ENCODE measurements at places on chromosomes 7 and 10.

DNA sequence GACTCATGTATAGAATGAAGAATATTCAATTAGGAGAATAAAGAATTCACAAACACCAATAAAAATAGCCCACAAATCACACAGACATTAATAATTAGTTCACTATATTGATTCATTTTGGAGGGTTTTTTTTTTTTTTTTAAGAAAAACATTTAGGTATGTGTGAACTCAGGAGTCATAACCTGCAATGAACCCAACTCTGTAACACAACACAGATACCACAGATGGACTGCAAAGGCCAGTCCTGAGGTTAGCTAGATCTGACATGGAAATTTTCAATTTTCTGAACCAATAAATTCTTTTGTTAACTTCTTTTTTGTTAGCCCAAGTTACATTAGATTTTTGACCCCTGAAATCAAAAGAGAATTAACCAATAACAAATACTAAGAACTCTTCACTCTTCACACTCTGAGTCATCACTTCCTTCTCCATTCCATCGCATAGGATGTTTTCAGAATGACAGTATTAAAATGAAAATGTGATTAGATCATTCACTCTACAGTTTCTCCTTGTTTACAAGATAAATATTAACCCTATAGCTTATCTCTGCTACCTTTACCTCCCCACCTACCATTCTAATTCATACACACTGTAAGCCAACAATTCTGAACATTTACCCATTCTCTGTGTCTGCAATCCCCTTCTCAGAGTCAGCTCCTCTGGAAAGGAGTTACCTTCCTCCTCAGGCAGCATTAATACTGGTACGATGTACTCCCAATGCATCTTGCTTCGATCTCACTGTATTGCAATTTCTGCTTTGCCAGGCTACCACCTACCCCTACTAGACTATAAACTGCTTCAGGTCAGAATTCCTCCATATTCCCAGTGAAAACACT, 141.5 kb downstream of the LRRN3 start:
- DNase-seq: peak; percentile 87

GRCh38 chr10:97519342-97519741, 20.6 kb downstream of the UBTD1 start:
- DNase-seq: peak; percentile 59

DNA sequence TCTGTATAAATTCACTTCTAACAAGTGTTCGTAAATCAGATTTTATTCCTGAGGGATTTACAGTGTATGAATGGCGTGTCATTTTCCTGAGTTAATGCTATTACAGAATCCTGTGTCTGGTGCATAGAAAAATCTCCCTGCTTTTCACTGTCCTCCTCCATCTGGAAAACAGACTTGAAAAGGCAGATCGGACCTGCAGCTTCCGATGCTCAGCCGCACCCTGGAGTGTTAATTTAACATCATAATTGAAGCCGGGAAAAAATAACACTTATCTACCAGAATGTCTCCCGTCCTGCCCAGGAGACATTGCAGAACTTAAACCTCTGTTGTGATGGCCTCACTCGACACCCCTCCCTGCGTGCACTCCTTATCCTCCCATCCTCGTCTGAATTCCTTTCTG, 442.1 kb upstream of the FOXK1 start:
- no peak for DNase-seq

GRCh38 chr7:140673063-140673773, 473 bp downstream of the ADCK2 start:
- DNase-seq: peak; percentile 22

- no peak for DNase-seq
Measured at GRCh38 chr7:121924269-121925186, 51.6 kb downstream of the PTPRZ1 start.

DNA sequence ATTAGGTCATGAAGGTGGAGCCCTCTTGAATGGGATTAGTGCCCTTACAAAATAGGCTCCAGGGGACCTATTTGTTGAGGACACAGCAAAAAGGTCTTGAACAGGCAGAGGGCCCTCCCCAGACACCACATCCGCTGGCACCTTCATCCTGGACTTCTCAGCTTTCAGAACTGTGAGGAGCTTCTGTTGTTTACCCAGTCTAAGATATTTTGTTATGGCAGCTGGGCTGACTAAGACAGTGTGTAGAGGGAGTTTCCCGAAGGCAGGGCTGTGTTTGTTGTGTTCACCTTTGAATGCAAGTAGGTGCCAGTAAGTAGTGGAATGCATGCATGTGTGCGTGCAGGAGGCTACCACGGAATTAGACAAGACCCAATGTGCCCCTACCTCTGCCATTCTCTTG, 106.7 kb downstream of the PTPRE start:
- no peak for DNase-seq

- peak; percentile 85 for DNase-seq
Measured at GRCh38 chr10:9635691-9636090, 1382.0 kb upstream of the CELF2 start.

- no peak for DNase-seq
Measured at GRCh38 chr7:7481802-7482201, 53.9 kb downstream of the COL28A1 start.

DNA sequence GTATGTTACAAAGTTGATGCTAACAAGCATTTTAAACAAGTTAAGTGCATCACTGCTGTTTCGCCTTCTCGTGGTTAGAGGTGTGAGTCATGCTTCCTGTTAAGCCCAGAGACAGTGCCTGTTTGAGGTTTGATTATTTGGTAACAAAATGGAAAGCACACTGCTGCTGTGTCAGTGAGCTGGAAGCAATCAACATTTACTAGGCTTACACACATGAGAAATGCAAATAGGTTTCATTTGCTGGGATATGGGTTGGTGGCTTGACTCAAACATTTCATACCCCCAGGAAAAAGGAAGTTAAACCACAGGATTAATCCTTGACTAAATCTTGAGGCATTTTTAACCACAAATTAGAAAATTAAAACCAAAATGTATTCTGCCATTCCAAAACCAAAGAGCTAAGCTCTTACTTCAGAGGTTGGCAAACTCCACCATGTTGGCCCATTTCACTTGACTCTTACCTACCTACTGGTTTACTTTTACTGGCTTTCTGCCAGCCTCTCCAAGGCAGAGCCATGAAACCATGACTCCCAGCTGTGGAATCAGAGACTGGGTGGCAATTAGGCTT, 139.2 kb downstream of the ETV1 start:
- peak; percentile 95 for DNase-seq

DNA sequence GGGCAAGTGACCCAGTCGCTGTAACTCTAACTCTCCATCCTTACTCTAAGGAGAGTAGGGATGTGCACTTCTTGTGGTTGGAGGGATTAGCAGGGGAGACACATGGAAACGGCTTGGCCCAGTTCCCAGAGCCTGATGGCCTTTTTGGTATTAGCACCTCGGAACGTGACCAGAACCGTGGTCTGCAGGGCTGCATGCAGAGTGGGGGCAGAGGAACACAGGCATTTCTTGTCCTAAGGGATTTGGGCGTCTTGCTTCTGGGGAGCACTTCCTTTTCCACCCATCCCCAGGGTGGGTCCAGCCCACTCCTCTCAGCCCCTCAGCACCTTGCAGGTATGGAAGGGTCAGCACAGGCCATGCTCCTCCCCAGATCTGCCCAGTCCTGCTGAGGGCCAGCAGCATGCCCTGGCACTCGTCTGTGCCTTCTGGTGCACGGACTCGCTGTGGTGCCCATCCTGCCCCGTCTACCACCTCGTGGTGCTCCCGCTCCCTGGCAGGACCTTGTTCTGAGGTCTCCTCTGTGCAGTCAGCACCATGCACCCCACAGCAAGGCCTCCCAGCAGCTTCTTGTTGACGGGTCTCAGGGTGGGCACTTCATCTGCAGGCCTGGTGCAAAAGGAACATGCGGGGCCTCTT, 109.6 kb downstream of the ACTR3B start:
- no peak for DNase-seq

GRCh38 chr10:79063661-79064492, 4.9 kb upstream of the ZMIZ1 start:
- DNase-seq: no peak

- peak; percentile 94 for DNase-seq
Measured at GRCh38 chr10:101014966-101015581, 15.5 kb downstream of the LZTS2 start.

DNA sequence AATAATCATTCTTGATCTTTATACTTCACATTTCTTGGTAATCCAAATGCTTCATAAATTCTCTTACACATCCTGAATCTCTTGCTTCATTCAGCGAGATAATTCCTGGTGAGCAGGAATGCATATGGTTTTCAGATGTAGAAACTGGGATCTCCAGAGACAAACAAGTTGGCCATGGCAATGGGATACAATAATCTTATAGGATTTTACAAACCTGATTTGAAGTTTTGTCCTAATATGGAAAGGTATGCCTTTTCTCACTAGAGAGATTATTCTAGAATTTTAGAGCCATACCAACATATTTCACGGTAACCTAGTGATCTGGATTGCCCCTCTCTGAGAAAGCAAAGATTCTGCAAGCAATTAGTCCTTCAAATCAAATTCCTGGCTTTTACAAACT, 13.1 kb upstream of the TRDMT1 start:
- peak; percentile 87 for DNase-seq

DNA sequence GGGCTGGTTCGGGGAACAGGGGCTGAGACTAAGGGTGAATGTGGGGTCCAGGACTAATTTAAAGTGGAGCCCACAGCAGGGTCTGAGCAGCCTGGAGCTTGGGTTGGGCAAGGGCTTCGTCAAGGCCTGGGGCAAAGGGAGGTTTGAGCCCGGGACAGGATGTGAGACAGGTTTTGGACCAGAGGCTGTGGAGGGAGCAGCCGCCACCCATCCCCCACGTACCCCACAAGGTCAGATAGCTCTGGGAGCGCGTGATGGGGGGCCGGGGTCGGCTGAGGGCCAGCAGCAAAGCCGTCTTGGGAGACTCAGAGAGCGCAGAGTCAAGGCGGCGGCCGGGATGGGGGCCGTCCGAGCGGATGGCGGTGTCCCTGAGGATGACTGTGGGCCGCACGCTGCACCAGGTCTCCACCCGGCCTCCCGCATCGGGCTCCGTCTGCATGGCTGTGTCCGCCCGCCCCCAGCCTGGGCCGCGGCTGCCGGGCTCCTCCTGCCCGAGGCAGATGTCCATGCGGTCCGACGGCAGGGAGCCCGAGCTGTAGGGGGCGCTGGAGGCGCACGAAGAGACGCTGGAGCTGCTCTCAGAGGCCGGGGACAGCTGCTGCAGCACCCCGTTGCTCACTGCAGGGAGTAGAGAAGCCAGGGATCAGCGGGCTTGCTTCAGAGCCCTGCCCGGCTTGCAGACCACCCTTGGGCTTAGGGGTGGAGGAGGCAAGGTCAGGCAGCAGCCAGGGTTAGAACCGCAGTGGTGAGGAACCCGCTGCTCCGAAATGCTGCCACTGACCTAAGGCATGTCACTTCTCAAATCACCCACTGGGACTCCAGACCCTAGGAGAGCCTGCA, 12.1 kb downstream of the PDZD7 start:
- peak; percentile 76 for DNase-seq

- no peak for DNase-seq
Measured at GRCh38 chr7:144473908-144474307, 70.4 kb upstream of the NOBOX start.

DNA sequence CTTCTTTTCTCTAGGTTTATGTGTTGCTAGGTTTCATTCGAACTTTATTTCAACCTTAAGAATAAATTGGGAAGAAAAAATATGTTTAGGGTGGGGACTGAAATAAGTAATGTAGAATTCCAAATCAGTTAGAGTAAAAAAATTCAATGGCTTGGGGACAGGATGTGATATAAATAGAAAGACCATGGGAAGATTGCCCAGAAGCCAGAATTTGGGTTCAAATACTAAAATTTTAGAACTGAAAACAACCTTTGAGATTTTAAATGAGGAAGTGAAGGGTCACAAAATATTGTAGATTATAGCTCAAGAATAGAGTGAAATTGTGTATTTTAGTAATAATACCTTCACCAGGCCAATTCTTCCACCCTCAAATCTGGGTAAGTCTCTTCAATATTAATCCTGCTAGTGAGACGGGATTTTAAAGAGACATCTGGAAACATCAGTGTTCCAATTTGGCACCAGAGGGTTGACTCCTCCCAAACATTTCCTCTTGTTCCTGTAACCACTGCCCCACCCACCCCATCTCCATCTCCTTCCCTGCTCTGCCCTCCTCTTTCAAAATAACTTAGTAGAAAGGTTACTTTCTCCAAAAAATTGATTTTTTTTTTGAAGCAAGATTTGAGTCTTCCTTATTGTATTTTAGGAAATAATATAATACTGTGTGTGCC, 51.3 kb upstream of the FAM3C start:
- DNase-seq: peak; percentile 33

DNA sequence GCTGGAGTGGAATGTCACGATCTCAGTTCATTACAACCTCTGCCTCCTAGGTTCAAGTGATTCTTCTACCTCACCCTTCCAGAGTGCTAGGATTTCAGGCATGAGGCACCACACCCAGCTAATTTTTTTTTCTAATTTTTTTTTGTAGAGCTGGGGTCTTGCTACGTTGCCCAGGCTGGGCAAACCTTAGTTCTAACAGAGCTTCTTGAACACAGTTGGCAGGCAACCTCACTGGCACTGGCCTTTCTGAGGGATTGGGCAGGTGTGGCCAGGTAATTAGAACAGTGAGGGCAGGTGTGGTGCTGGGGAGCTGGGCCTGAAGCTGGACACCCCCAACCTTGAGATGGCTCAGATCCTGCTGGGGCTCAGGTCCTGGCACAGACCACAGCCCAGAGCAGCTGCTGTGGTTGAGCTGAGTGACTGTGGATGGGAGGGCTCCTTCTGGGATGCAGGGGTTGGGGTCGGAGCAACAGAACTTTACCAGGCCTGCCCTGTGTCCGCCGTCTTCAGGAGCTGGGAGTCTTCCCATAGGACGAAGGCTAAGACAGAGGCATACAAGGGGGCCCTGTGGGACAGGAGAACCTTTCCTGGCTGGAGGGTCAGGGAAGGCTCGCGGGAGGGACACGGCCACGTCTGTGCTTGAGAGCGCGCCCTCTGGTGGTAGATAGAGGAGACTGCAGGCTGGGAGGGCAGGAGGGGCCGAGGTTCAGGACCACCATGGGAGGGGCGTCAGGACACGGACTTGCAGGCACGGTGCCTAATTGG, 48.2 kb downstream of the COL26A1 start:
- DNase-seq: peak; percentile 44

- DNase-seq: peak; percentile 48
Measured at GRCh38 chr7:73436031-73436929, 2.7 kb downstream of the FZD9 start.

- no peak for DNase-seq
Measured at GRCh38 chr7:135334830-135335543, 101.3 kb downstream of the STRA8 start.

GRCh38 chr7:144671429-144671828, 164.4 kb downstream of the TPK1 start:
- DNase-seq: no peak

- DNase-seq: no peak
Measured at GRCh38 chr10:12966067-12966466, 35.4 kb downstream of the CCDC3 start.

DNA sequence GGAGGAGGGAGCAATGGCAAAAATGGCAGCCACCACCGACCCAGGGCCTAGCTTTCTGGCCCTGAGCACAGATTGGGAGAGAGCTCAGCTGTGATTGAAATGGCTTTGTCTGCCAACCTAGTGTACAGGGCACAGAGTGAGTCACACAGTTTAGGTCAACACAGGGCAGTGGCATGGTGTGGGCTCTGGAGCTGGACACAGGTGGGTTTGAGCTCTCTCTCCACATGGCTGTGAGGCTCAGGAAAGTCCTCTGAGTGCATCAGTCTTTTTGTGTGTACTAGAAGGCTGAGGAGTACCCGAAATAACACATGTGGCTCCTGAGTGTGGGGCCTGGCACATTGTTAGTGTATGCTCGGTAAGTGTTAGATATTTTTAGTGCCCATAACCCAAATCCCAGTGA, 60.2 kb upstream of the LOXL4 start:
- DNase-seq: no peak

- no peak for DNase-seq
Measured at GRCh38 chr10:35471435-35471834, 133.7 kb upstream of the GJD4 start.

GRCh38 chr10:97059006-97059871, 126.5 kb downstream of the SLIT1 start:
- no peak for DNase-seq

All from fibroblast of skin of back (primary cell).